Stimulated activated CD8-positive, alpha-beta memory T cell treated with anti-CD3 and anti-CD28 coated beads, Interleukin-7, amount 100 ng/mL, for 24 hours (primary cell): ENCODE measurements at places on chromosomes 12 and 14.

DNA sequence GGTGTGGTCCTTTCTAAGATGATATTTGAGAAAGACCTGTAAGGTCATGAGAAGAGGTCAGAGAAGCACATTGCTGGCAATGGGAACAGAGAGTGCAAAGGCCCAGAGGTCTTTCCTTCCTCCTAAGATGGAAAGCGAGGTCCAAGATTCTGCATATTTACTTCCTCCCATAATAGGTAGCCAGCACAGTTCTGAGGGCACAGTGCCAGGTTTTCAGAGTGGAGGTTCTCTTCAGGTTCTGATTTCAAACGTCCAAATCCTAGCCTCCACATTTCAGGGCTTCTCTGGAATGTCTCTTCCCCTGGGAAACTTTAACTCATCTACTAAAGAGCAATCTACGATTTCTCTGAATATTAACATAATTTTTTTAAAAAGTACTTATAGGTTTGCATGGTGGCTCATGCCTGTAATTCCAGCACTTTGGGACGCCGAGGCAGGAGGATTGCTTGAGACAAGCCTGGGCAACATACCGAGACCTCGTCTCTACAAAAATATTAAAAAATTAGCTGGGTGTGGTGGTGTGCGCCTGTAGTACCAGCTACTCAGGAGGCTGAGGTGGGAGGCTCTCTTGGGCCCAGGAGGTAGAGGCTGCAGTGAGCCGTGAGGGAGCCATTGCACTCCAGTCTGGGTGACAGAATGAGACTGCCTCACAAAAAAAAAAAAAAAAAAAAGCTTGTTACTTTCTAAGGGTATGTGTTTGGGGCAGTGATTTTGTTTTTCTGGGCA is 526 bp upstream of the MRPL42 start:
- no peak for DNase-seq

DNA sequence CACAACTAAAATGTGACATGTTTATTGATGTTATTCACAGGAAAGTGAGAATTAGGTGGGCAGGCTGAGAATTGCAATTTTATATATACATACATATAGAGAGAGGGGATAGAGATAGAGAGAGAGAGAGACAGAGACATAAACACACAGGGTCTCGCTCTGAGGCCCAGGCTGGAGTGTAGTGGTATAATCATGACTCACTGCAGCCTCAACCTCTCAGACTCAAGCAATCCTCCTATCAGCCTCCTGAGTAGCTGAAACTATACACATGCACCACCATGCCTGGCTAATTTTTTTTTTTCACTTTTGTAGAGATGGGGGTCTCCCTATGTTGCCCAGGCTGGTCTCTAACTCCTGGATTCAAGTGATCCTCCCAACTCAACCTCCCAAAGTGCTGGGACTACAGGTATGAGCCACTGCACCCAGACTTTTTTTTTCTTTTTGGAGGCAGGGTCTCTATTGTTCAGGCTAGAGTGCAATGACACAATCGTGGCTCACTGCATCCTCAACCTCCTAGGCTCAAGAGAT is 49.1 kb downstream of the R3HDM2 start:
- DNase-seq: no peak

- no peak for DNase-seq
These were observed 13.5 kb downstream of the CPSF2 start for GRCh38 chr14:92135269-92135668.

DNA sequence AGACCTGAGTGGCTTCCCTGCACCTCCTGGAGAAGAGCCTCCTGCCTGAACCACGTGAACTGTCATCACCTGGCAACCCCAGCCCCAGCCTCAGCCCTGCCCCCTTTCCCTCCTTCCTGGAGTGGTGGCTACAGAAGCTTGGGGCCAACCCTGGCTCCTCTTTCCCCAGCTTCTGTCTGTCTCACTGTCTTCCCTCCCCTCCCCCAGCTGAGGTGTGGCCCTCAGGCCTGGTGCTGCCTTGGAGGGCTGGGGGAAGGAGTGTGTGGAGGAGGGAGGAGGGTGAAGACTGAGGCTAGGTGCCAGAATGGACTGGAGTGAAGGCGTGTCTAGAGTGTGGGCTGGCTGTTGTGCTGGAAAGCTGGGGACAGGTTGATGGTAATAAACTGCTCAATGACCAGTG is 9.7 kb downstream of the NFATC4 start:
- DNase-seq: no peak

- no peak for DNase-seq
These were observed 1069.5 kb downstream of the TRHDE start for GRCh38 chr12:73341559-73342247.
